Activated naive CD4-positive, alpha-beta T cell treated with anti-CD3 and anti-CD28 coated beads for 36 hours (primary cell): ENCODE measurements at places on chromosomes 7 and 10.

- no peak for DNase-seq
Observed at GRCh38 chr10:61018146-61018545, 74.2 kb upstream of the RHOBTB1 start.

- DNase-seq: no peak
Observed at GRCh38 chr10:32156031-32156495, 99.8 kb upstream of the KIF5B start.

DNA sequence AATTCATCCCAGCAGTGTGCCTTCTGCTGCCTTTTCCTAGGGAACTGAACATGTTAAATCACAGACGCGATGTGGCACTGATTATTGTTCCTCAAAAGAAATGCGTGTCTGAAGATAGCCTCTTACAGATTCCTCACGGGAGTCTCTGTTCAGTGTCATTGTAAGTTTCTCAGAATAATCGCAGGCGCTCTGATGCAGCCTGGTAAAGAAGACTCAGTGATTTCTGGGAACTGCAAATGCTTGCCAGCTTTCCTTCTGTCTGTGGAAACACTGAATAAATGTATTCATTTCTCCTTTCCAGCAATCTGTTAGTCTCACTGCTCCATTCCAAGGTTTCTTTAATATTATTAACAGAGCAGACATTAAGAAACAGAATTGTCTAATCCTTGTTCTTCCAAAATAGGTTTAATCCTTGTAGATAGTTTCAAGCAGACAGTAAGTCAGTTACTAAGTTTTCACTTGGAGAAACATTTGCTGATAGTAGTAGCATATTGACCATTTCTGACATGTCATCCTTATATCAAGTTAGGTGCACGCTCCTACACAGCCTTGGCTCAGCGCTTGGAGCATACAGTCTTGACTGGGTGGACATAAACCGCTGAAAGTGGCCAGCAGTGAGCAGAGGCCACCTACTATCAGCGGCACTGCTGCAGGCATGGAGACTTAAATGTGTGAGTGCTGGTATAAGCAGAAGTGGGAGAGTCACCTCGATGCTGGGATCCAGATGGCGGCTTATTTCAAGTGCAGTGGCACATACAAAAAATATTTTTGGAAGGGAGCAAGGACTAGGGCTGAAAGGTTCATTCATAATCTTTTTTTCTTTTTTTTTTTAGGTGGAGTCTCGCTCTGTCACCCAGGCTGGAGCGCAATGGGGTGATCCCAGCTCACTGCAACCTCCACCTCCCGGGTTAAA lies 27.7 kb downstream of the MMRN2 start:
- no peak for DNase-seq

DNA sequence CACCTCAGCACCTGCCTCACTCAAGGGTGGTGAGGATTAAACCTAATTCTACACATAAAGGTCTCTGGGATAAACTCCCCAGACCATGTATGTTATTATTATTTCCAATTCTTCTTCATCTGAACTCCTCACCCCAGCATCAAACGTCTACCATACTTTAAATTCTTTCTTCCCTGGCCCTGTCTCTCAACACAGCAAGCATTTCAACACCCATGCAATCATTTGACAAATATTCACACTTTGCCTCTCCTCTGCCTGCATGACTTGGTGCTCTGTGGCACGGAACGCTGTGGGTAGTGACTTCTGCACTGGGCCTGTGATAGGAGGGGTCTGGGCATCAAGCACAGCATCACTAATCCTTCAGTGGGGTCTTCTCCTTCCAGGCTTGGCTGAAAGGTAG lies 490.8 kb downstream of the TNS3 start:
- no peak for DNase-seq

DNA sequence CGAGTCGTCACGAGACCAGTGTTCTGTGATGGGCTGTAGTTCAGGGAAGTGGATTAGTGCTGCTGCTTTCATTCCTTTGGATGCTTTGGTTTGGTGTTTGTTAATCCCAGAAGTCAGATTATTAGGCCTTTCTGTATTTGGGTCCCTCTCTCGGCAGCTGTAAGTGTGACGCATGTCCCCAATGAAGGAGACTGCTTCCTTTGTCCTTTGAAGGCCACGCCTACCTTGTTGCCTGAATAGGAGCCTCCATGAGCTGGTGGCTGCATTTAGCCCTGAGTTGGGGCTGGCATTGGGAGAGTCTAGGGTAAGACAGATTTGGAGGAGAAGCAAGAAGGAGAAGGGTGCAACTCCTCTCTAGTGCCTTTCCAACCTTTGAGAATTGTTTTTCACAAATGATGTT lies 34.5 kb downstream of the DOCK1 start:
- DNase-seq: no peak

DNA sequence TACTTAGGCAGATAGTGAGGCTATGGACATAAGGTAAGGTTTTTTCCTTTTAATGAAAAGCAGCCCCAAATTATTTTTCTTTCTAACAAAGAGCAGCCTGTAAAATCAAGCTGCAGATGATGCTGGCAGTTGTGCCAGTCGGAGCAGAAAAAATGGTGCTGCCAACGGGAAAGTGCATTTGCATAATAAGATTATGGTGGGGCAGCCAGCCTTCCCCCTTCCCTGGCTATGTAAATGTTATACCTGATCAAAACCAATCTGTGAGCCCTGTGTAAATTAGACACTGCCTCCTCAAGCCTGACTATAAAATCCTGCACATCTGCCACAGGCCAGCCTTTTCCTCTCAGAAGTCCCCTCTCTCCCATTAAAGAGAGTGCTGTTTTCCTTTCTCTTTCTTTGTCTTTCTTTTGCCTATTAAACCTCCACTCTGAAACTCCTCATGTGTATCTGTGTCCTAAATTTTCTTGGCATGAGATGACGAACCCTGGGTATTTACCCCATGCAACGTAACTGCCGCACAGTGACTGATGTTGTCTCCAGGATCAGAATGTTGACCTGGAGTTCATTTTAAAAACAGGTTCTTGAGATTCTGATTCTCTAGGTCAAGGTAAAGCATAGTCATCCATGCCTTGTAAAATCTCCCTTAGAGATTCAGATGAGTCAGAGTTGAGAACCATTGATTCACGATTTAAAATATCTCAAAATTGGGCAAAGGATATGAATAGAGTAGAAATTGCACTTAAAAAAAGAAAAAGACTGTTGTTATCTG lies 167.3 kb upstream of the C1GALT1 start:
- no peak for DNase-seq

GRCh38 chr7:70700055-70700940 lies 431.6 kb upstream of the GALNT17 start:
- no peak for DNase-seq

GRCh38 chr7:103637094-103637493 lies 191.1 kb upstream of the SLC26A5 start:
- no peak for DNase-seq
